ENCODE measurements at places on chromosomes 3 and 15. TPM values are rescaled to one million over a fixed set of nuclear protein-coding genes. Genes with fewer than 3 reads are reported as not detected.

ACAN gene
- not detected for total RNA-seq

IL20RB gene
- total RNA-seq, result 6.9 TPM

GCNT3 gene
- 0.30 TPM for total RNA-seq

RTP3 gene
- 28.6 TPM for total RNA-seq

LXN gene
- total RNA-seq, result 0.68 TPM

LARP6 gene
- 1.9 TPM for total RNA-seq

CHRM5 gene
- total RNA-seq, result not detected

PHLDB2 gene
- total RNA-seq, result 34.2 TPM

CCDC9B gene
- total RNA-seq, result 16.6 TPM

MITF gene
- total RNA-seq, result 4.3 TPM

CHRNB4 gene
- not detected for total RNA-seq

GPR149 gene
- not detected for total RNA-seq

FEZF2 gene
- total RNA-seq, result not detected

ECE2 gene
- not detected for total RNA-seq

FBXO40 gene
- 0.03 TPM for total RNA-seq

TIPIN gene
- 2.5 TPM for total RNA-seq

CAMP gene
- total RNA-seq, result 0.40 TPM
